ENCODE measurements at places on chromosomes 1 and 21.
A peak's percentile ranks its signal among the peaks of the same experiment; 100 is the strongest.

GRCh38 chr1:116502671-116503314, 68.0 kb downstream of the CD58 start:
- DNase-seq: no peak

DNA sequence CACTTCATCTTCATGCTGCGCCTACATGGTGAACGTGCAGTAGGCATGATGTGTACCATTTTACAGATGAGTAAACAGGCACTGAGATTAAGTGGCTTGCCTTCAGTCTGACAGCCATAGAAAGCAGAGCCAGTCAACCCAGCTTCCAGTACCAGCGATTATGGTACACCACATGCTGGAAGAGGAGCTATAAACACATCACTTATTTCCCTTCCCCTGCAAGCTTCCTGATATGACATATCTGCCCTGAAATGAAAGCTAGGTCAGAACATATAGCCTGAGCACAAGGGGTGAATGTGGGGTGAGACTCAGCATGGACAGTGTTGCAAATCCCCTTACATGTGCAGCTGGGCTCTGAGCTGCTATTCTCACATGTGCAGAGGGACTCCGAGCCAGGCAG, 33.8 kb upstream of the IL20 start:
- DNase-seq: no peak

DNA sequence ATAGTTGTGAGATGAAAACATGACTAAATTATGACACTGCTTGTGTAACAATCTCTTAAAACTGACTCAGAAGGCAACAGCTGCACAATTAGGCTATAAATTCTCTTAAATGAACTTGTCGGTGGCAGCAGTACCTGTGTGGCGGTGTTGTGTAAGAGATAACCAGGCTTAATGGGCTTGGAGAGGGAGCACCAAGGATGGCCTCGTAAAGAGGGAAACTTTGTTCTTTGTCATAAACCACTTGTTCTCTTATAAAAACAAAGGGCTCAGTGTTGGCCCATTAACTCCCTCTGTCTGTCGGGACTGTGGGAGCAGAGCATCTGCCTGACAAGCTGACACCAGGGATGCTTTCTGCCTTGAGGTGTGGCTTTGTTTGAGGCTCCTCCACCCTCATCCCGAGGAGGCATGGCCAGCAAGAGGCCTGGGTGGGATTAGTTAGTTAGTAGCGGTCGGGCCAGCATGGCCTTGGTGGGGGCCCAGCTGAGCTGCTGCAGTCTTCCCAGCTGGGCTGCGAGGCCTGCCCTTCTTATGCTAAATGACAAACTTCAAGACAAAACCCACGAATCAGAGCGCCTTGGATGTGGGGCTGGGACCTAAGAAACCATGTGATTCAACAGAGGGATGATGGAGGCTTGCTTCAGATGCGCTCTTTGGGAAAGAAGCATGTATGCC, 171.4 kb downstream of the CAMTA1 start:
- no peak for DNase-seq

- DNase-seq: no peak
These were observed 652.9 kb downstream of the PLA2G4A start for GRCh38 chr1:187481581-187482148.

- DNase-seq: no peak
These were observed 434.0 kb downstream of the PLA2G4A start for GRCh38 chr1:187262731-187263130.

DNA sequence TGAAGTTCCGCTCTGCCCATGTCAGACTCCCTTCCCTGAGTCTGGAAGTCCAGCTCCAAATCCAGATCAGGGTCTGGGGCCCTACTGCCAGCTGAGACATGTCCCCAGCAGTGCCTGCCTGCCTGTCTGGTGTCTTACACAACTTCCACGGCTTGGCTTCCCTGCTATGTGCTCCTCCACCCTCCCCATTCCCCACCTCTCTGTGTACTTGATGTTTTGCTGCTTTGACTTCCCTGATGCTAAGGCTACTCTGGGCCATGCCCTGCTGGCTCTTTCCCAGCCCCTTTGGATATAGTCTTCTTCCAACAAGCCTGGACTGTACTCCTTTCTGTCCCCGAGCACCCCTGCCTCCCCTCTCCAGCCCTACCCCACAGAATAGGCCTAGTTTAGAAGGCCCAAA, 7.3 kb downstream of the GJA5 start:
- no peak for DNase-seq

DNA sequence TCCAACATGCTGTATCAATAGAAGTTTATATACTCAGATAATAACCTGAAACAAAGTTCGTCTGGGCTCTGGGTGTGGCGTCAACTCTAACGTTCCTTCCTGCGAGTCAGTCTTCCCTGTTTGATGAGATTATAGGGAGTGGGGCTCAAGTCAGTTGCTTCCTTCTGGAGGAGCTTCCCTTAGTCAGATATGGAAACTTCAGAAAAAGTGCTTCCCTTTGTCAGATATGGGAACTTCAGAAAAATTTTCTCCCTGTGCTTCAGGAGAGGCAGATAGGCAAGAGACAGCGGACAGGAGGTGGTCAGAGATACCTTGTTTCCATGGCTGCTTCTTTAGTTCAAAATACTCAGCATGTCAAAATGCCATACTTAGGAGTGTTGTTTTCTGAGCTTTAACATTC, 51.1 kb upstream of the PRDX6 start:
- no peak for DNase-seq

DNA sequence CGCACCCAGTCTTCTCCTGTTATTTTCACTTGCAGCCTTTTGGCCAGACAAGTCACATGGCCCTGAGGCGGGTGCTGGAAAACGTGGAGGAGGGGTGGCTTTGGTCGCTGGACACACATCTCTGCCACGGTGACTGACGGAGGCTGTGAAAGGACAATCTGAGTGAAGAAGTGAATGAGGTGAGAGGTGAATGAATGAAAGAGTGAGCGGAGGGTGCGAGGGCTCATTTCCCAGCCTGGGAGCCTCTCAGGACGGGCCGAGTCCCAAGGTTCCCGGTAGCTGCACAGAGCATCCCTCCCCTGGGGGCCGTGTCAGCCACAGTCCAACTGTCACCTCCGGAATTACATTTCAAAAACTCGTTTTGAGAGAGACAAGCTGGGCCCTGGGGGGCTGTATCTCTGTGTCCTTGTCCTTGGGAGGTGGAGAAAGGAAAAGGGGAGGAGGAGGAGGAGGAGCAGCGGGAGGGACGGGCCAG, 89.6 kb downstream of the UBIAD1 start:
- DNase-seq: no peak

DNA sequence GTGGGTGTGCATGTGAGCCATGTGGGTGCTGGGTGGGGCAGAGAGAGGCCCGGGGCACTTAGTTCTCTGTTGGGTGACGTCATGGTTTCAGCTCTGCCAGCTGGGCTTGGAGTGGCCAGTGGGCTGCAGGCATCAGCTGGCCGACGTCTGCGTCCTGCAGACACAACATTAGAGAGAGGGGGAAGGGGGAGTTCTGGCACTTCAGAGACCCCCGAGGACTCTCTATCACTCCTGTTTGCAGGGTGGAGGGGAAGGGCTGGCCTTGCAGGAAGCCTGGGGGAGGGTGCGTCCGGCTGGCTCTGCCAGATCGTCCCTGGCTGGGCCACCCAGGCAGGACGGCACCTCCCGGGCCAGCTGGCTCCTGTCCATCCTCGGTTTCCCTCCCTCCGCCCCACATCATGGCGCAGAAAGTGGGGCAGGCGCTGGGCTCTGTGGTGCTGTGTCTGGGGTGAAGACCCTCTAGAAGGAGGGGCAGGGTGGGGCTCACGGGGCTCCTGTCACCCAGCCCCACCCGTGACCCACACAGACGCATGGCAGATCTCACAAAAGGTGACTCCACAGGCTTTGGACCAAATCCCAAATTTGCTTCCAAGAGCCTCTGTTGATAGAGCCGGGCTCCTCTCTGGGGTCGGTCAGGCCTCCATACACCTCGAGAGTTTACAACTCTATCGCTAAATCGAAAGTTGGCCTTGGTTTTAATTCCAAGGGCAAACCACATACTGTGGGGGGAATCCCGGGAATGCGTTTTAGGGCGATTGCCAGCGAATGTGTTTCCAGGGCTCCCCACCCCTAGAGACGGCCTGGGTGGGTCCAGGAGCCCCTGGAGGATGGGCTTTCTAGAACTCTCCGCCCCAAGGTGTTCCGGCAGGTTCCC, 73.4 kb upstream of the TTC34 start:
- no peak for DNase-seq

DNA sequence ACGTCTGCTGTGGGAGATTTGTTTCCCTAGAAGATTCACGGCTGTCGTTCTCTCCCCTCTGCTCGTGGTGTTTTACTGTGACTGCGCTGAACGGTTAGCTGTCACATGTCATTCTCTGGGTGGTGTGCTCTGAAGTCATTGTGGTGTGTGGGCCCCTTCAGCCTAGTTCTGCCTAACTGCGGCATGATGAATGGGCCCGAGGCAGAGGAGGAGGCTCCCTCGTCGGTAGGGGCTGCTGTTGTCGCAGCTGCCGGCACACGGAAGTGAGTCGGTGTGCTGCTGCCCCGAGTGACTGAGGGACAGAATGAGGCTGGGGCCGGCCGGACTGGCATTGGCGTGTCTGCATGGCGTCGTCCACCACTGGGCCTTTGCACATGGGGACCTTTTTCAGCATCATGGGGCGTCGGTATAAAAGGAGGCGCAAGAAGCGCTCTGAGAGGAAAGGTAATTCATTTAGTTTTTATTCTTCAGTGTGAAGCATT, 77.9 kb downstream of the ADARB1 start:
- peak; percentile 79 for DNase-seq

DNA sequence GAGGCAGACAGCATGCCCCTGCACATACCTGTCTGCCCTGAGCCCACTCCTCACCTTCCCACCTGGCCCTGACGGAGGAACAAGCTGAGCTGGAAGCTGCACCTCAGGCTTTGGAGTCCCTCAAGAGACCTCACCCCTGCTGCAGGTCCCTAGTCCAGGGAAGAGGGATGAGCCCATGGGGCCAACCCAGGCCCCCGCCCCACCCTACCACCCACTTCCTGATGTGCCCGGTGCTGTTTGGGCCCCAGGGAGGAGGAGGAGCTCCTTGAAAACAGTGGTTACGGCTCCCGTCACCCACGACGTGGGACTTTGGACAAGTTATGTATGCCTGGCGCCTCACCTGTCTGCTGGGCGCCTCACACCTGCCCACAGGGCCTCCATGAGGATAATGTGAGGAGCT, 250.2 kb downstream of the NPHP4 start:
- DNase-seq: no peak

DNA sequence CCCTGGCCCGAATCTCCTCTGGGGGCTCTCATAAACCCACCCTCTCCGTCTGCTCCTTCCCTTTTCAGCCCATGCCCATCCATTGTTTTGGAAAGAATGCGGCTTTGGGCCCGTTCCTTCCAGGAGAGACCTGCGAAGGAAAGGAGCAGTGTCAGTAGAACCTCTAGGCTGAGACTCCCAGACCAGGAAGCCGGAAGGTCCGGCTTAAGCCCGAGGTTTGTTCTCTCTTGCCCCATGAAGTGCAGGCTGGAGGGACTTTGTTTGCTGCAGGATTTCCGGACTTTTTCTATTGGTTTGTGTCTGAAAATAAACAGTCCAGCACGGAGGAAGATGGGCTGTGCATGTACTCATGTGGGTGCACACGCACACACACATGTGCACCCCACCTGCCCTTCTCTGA, 49.8 kb downstream of the ELK4 start:
- no peak for DNase-seq

GRCh38 chr1:164614316-164614715, 55.3 kb downstream of the PBX1 start:
- DNase-seq: no peak

DNA sequence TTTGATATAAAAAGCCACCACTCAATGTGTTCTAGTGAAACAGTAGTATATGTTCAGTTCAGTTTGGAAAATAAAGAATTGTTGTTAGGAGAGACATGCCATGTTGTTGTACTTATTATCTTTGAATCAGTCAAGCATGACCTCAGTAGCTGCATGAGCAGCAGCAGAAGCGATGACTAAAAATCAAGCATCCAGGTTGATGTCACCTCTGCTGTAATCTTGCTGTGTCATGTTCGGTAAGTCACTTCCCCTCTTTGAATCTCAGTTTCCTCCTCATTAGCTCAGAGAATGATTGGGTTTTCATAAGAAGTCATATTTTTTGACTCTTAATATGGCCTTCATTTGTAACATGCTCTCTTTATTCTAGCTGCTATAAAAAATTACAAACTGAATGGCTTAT, 428.4 kb upstream of the B3GALT2 start:
- DNase-seq: no peak

DNA sequence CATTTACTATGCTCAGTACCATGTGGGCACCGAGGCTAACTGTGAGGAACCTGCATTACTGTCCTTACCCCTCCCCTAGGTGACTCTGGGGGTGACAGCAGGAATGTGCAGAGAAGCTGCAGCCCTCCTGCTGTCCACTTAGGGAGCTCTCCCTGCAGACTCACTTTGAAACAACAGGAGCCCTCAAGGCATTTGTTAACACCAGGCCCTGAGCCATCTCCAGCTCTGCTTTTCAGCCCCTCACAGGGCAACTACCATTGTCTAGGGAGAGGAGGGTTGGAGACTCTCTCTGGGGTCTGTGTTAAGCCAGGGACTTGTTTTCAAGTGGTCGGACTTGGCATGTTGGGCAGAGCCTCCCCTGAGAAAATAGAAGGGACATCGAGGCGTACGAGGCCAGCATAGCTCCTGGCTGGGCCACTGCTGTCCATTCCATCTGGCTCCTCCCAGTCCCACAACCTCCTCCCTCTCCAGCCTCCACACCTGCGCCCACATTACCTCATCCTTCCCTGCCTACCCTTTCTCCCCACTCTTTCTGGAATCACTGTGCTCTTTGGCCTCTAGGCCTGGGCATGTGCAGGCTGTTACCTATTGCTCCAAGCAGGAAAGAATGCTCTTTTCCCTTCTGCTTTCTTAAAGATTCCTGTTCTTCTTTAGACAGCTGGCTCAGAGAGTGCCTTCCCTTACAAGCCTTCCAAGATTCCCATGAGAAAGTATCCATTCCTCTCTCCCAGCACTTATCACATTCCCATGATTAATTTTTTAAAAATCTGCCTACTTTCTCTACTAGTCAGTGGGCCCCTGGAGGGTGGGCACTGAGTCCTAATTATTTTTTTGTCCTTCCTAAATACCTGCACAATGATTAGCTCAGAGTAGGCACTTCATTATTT, 102.7 kb upstream of the GCLM start:
- no peak for DNase-seq

- no peak for DNase-seq
These were observed 61.9 kb downstream of the SYF2 start for GRCh38 chr1:25170439-25170838.

- no peak for DNase-seq
These were observed 57.2 kb downstream of the CDK18 start for GRCh38 chr1:205561501-205562203.

GRCh38 chr1:14267991-14268390, 330.5 kb upstream of the KAZN start:
- no peak for DNase-seq
